Left colon (tissue), 2 donors: ENCODE measurements at places on chromosomes 12 and 14. TPM values are rescaled to one million over a fixed set of nuclear protein-coding genes. Genes with fewer than 3 reads are reported as not detected.

PKP2 gene
- total RNA-seq = 175 TPM

DNA sequence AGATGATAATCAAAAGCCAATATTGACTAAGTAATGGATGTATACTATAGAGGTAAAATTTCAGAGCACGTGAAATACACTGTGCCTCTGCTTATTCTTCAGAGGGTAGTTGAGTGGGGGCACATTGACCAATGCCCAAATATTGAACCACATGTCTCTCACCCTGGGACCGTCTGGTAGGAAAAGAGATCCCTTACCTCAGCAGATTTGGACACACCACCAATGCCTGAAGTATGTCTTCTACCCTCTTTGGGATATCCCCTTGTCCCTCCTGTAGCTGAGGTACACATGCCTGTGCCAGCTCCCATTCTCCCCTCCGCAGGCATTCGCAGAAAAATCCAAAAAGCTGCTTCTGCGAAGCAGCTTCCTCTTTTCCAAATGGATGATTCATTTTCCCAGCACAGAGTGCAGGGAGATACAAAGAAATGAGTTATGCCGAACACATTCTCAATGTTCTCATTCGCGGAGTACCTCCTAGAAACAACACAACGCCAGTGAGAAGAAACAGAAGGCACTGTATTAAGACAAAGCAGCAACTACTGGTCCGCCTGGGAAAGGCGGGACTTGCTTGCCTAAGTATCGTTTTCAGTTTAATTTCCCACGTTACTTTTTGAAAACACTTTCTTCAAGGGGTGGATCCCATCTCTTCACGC lies 691 bp downstream of the ZFYVE26 start:
- no peak for DNase-seq

DNA sequence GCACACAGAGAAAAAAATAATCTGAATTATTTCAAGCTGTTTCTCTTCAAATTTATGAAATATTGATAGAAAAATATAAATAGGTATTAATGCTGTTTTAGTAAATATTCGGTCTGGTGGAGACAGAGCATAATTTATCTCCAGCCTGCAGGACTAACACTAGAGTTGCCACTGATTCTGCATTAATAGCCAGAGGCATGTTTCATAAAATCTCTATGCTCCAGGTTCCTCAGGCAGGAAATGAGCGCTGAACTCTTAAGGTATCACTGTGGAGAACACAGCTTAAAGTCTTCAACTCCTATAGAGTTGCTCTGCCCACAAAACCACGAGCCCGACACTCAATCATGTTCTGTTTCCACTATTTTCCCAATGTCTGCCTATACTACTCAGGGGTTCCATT lies 470.0 kb upstream of the TMPO start:
- DNase-seq = no peak

CISTR gene
- not detected for total RNA-seq

DNA sequence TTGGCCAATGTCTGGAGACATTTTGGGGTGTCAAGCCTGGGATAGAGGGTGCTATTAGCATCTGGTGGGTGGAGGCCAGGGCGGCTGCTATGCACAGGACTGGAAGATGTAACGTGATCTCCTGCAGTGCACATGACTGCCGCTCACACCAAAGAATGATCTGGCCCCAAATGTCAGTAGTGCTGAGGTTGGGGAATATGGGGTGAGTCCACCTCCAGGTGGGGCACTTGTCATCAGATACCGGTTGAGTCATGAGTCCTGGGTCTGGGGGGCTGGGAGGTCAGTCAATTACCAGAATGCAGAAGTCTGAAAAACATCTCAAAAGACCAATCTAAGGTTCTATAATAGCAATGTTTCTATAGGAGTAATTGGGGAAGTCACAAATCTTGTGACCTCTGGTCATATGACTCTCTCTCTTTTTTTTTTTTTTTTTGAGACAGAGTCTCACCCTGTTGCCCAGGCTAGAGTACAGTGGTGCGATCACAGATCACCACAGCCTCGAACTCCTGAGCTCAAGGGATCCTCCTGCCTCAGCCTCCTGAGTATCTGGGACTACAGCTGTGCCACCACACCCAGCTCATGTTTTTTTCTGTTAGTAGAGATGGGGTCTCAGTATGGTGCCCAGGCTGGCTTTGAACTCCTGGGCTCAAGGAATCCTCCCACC lies 6.0 kb upstream of the SDSL start:
- no peak for DNase-seq

JPH4 gene
- 0.84 TPM for total RNA-seq

DNA sequence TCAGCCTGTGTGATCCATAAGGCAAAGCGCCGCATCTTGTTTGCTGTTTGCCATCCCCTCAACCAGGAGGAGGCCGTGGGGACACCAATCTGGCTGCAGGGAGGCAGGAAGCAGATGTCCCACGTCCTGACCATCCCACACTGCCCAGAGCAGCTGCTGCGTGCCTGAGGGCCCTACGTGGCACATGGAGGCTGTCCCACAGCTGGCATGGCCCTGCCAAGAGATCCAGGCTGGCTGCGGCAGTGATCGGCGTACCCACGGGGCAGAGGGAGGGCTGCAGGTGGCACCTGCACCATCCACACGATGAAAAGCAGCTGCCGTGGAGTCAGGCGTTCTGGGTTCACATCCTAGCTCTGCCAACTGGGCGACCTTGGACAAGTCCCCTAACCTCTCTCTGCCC lies 42.0 kb downstream of the NCOR2 start:
- DNase-seq = no peak

RPS6KA5 gene
- total RNA-seq = 23.3 TPM

TAS2R46 gene
- 0.95 TPM for total RNA-seq

DNA sequence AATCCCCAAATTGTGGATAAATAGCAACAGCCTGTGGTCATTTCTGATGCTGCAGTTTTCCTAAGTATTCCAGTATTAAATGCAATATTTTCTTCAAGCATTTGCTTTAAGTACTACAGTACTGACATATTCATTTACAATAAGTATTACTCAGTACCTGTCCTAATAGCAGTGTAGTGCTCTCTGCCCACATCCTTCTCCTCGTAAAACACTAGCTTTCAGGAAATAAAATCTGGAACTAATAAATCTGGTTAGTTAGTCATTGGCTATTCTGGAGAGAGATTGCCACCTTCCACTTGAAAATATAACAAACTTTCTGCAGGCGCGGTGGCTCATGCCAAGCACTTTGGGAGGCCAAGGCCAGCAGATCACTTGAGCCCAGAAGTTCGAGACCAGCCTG lies 441.5 kb downstream of the PRKD1 start:
- DNase-seq = no peak

GRCh38 chr12:127223731-127224130 lies 1043.2 kb upstream of the TMEM132C start:
- no peak for DNase-seq
